ENCODE measurements at places on chromosomes 6 and 20.

GRCh38 chr6:107125771-107126170 lies 10.5 kb upstream of the BEND3 start:
- DNase-seq, result no peak

DNA sequence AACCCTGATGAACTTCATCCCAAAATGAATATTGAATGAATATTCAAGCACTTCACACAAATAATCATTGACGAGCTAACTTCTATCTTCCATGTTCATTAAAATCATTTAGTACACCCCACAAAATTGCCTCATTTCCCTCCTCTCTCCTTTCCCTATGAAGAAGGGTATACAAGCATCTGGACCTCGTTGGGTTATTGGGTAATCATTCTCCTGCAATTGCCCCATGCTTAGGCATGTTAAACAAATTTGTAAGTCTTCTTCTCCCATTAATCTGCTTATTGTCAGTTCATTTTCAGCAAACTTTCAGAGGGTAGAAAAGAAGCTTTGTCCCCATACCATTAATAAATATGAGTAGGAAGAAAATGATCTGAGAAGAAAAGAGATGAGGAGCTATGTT lies 27.6 kb downstream of the PRKN start:
- DNase-seq, result no peak

- DNase-seq, result no peak
Measured at GRCh38 chr6:54132587-54132986, 21.3 kb downstream of the MLIP start.

DNA sequence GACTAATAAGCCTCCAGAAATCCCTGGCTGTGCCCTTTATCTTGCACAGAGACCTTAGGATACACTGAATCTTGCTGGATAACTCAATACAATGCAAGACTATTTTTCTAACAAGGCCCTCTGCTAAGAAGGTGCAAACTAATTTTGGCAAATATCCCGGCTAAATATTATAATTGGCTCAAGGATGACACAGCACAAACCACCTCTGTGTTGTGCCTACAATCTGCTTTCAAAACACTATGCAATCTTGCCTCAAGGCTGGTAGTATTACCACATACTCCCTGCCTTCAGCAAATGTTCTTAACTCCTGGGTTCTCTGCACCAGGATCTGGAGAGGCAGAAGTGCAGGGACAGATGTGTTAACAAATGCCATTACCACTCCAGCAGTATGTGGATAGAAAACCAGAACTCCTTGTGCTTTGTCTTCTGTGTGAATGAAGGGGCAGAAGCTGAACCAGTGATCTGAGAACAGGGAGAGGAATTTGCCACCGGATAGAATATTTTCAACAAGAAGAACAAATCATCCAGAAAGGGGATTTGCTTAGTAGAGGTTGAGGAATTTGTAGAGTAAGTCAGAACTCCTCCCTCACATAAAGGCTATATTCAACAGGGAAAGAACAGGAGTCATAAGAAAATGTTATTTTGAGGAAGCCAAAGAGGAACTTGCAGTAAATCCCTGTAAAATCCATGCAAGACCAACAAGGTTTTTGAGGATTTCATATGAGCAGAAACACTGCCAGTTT lies 74.1 kb upstream of the SLC4A11 start:
- no peak for DNase-seq

DNA sequence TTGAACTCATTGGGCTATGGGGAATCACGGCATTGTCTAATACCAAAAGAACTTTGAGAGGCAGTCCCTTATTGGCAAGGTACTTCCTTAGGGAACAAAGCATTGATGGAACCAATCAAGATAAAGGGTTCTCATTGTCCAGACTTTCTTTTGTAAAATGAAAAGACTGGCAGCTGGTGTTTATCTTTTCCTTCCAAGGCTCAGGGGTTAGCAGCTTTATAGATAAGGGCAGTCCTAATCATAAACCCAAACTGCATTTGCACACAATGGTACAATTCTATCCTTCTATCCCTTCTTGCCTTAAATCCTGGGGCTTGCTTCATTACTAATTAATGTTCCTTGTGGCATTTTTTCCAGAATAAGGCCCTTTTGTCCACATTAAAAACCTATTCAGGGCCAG lies 28.6 kb downstream of the CDK19 start:
- DNase-seq, result no peak

DNA sequence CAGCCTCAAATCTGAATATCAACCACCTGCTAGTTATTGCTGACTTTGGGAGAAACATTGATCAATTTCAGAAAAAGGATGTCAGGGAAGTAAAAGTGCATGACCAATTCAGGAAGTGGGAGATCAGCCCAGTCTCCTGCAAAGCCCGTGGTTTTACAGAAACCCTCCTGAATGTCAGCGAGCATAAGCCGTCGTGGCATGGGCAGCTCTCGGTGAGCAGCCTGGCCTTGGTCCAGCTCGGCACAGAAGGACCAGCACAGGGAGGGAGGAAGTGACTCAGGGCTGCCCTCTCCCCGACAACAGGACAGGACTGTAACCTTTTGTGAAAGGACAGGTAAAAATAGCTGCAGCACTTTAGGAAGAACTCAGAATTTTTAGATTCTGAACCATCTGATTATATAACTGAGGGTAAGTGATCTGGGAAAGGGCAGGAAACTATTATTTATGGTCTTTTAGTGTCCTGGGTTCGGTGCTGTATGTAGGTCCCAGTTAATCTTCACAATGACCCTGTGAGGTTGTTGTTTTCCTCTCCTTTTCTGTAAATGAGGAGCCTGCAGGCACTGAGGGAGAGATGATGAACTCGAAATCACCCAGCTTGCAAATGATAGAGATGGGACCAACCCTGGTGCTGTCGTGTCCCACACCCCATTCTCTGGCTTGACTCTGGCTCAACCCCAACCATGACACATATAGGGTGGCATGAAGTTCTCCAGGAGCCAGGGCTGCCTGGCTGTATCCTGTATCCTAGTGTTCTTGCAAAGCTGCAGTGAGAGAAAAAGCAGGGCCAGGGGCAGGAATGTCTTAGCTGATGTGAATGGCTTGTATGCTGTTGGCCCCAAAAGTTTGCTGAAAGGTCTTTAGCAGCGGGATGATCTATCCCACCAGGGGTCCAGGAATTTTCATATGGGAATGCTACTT lies 37.6 kb downstream of the NRN1 start:
- peak; percentile 62 for DNase-seq

- no peak for DNase-seq
Measured at GRCh38 chr20:41030531-41031242, 2.1 kb downstream of the TOP1 start.

GRCh38 chr20:3714092-3714491 lies 1.7 kb upstream of the SIGLEC1 start:
- DNase-seq, result no peak

DNA sequence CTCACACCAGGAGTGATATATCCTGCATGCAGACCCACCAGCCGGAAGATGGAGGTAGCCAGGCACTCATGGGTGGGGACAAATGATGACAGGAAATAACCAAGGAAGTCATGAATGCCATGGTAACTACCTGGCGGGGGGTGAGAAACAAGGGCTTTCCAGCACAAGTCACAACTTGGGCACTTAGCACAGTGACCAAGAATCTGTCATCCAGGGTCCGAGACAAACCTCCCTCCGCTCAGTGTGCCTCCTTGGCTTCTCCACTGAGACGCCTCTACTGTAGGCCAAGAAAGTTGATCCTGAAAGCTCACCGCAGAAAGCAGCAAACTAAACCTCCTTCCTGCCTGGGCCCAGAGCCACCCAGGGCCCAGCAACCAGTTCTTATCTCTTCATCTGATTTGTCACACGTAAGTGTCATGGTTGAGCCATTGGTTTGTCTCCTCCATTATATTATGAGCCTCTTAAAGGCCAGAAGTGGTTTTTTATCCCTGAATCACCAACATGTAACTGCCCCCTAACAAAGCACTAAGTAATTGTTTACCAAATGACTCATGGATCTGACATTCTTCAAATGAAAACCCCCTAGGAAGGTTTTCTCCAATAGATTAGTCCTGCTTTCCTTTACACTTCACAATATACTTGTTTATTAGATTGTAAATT lies 84.3 kb upstream of the TAB2 start:
- peak; percentile 31 for DNase-seq

GRCh38 chr6:161487694-161488093 lies 213.8 kb upstream of the AGPAT4 start:
- no peak for DNase-seq

GRCh38 chr6:31558631-31559500 lies 11.5 kb downstream of the NFKBIL1 start:
- no peak for DNase-seq

DNA sequence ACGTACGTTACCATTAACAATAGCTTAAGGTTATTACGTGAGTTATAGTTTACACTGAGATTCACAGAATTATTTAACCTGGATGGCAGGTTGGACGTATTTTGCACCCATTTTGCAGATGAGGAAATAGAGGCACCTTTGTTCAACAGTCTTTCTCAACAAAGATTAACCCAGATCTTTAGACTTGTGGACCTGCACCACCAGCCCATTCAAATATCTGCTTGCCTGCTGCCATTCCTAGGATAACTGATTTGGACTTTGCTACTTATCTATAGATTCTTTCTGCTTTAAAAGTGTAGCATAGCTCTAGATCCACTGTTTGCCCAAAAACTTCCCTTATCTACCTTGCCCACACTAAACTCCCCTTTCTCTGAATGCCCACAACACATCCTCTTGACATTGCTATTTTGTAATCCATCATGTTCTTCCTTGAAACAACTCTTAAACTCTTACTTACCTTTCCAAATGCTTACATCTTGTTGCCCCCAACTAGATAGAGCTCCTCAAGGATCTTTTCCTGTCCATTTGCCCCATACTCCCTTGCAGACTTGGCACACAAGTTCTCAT lies 56.4 kb upstream of the TNFAIP3 start:
- no peak for DNase-seq

GRCh38 chr6:55578537-55579363 lies at the start of gene HMGCLL1:
Gene HMGCLL1 (minus strand): TSS chr6:55579192. CDS start chr6:55579055, 137 bp downstream.
- no peak for DNase-seq

DNA sequence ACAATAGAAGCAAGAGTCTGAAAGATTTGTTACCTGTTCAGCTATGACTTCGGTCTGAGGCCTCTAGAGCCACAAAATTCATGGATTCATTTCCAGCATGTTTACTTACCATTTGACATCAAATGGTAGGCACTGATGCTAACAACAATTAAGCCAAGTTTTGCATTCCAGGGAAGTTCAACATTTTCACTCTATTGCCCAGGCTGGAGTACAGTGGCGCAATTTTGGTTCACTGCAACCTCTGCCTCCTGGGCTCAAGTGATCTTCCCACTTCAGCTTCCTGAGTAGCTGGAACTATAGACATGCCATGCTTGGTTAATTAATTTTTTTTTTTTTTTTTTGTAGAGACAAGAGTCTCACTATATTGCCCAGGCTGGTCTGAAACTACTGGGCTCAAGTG lies 114.1 kb upstream of the SGK1 start:
- DNase-seq, result no peak

- peak; percentile 92 for DNase-seq
Measured at GRCh38 chr6:13908955-13909381, 15.8 kb upstream of the RNF182 start.

DNA sequence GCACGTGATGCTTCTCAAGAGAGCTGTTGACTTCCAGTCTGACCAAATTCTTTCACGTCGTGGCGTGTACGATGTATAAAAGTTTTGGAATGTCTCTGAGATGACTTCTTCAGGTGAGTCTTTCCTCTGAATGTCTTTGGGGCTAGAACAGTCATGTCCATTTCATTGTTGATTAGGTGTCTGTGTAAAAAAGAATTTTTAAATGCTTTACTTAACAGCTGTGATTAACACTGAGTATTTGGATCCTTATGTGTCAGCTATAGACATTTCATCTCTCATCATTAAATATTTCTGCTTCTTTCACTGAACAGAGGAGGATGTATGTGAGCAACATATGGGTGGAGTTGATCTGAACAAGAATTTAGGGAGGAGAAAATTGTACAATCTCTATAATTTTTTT lies 29.3 kb upstream of the KIF13A start:
- no peak for DNase-seq

DNA sequence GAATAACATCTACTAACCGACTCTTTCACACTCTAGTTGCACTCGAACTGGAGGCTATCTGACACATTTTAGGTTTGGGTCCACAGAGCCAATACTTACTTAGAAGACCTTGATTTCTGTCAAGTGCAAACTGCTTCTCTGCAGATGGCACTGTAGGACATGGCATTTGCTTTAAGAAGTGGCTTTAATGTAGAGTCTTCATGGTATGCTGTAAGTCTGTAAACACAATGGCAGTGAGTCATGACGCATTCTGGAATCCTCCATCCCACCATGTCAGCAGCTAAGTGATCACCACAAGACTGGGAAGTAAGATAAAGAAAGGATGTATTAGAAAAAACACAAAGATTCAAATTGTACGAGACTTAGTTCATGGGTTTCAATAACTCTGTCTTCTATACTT lies 377.0 kb upstream of the NOX3 start:
- no peak for DNase-seq

GRCh38 chr6:118876198-118876597 lies 17.8 kb upstream of the ASF1A start:
- no peak for DNase-seq

DNA sequence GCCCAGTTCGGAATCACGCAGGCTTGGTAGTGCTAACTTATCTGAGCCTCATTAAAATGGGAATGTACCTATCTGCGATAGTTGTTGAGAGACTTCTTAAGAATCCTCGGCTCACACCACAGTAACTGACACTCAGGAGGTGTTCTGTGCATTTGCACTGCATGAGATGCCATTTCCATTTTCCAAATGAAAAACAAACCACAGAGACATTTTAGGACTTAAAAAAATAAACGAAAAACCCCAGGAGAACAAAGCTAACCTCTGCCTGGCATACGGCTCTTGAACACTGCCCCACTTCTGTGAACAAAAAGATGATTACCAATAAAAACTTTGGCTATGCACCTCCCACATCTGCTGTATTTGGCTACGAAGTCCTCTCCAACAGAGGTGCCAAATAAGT lies 37.6 kb downstream of the BEND3 start:
- no peak for DNase-seq

- DNase-seq, result peak; percentile 20
Measured at GRCh38 chr20:45470262-45470931, 844 bp downstream of the WFDC2 start.

GRCh38 chr6:20109526-20109925 lies 102.7 kb downstream of the MBOAT1 start:
- DNase-seq, result no peak

GRCh38 chr6:135522965-135523692 lies 25.6 kb upstream of the AHI1 start:
- DNase-seq, result peak; percentile 13

- no peak for DNase-seq
Measured at GRCh38 chr20:43514648-43514999, 7.1 kb downstream of the L3MBTL1 start.

DNA sequence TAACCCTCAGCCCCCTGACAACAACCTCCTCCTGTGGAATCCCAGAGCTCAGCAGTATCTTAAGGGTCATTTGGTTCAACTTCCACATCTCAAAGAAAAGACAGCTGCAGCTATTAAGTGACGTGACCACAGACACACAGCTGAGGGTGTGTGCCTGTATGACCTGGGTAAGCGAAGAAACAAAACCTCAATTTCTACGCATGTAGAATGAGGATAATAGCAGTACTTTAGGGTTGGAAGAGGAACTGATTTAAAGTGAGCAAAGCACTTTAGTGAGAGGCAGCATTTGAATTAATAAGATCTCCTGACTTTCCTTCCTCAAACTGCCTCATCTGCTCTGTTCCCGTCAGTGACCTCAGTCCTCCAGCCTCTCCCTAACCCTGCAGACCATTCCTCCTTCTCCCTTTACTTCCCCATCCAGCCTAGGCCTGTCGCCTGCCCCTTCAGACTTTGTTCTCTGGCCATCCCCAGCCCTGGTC lies 6.8 kb upstream of the ARMC2 start:
- DNase-seq, result no peak
